Mucosa of descending colon (tissue), 3 donors: ENCODE measurements at places on chromosomes 6 and 20.

DNA sequence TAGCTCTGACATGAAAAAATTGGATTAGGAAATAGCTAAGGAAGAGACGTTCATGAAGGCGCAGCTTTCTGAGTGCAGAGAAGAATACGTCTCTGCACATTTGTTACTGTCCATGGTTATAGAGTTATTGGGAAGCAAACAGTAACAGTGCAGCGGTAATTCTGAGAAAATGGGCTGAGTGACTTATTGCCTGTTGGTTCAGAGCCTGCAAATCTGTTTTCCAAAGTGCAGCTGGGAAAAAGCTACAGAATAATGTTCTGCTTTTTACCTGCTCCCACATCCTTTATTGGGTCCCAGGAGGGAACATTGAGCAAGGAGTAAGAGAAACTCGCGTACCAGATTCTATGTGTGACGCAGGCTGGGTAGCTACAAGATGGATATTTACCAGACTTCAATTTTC, 160.2 kb downstream of the BTBD3 start:
- DNase-seq = no peak

GRCh38 chr6:166935353-166935752, 21.0 kb downstream of the RNASET2 start:
- DNase-seq = no peak

- no peak for DNase-seq
Observed at GRCh38 chr6:161110028-161110779, 118.6 kb downstream of the MAP3K4 start.

GRCh38 chr6:160990847-160991405, 643 bp upstream of the MAP3K4 start:
- no peak for DNase-seq

DNA sequence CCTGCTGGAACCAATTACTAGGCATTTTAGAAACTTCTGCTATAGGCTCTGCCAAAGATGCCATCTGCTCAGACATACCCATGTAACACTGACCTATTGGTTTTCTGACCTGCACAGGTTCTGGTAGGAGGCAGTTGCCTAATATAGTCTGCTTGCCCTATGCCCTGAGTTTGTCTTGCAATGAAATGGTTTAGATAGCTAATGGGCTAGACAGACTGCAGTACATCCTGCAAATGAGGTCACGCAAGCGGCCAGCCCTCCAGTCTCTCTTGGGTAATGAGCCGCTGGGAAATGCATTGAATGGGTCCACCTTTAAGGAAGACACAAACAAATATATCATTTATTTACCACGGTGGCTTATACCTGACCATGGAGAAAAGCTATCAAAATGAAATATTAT, 90.6 kb upstream of the B3GAT2 start:
- DNase-seq = no peak
